ENCODE measurements at places on chromosomes 1 and 21. TPM values are rescaled to one million over a fixed set of nuclear protein-coding genes. Genes with fewer than 3 reads are reported as not detected.
A peak's percentile ranks its signal among the peaks of the same experiment; 100 is the strongest.

OR10Z1 gene
- not detected for total RNA-seq

DNA sequence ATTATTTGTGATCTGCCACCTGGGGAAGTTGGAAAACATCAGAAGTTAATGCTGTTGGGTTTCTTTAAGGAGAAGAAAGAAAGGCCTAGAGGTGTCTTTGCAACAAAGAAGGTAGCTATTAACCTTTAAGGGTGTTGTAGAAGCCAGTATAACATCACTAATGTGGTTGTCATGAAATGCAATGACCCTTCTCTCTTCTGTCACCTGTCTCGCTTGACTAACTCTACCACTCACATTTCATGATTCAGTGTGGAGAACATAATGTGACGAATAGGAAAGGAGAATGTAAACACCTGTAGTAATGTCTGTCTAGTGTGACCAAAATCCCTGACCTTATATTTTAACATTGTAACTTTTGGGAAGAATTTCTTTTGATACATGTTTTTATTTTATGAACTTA, 211.7 kb upstream of the UBE2U start:
- no peaks in the 10 kb centered on the region for H3K4me1 ChIP-seq
- no peak overlapping the region for H3K27ac ChIP-seq
- H3K36me3 ChIP-seq = no peaks in the 10 kb centered on the region
- no peaks in the 10 kb centered on the region for H3K27me3 ChIP-seq
- no peak overlapping the region for H3K4me3 ChIP-seq

DNA sequence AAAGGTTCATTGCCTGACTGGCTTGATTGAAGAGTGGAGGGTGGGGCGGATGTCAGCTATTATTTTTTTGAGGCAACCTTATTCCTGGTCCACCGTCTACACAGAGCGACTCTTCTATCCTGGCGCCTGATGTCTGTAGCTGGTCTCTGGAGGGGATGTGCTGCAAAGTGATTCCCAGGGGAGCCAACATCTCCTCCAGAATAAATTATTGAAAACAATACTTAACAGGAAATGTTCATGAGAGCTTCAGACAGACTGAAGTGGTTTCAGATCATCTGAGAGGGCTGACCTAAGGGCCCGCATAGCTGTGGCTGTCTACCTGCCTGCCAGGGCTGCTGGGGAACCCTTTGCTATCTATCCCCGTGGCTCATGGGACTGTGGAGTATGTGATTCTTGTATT, 66.7 kb downstream of the TEX35 start:
- no peak overlapping the region for H3K4me3 ChIP-seq
- H3K27me3 ChIP-seq = no peaks in the 10 kb centered on the region
- no peaks in the 10 kb centered on the region for H3K36me3 ChIP-seq
- no peak overlapping the region for H3K27ac ChIP-seq

LELP1 gene
- total RNA-seq = not detected

GRCh38 chr1:50779801-50780200, 180.3 kb downstream of the FAF1 start:
- H3K4me1 ChIP-seq = no peaks in the 10 kb centered on the region
- no peaks in the 10 kb centered on the region for H3K36me3 ChIP-seq
- no peak overlapping the region for H3K4me3 ChIP-seq
- DNase-seq = no peak

OLIG2 gene
- total RNA-seq = not detected

GRCh38 chr1:89608319-89608983, 24.5 kb upstream of the LRRC8C start:
- DNase-seq = no peak
- H3K27ac ChIP-seq = no peak overlapping the region
- H3K4me3 ChIP-seq = no peak overlapping the region
- no peaks in the 10 kb centered on the region for H3K4me1 ChIP-seq
- H3K27me3 ChIP-seq = no peaks in the 10 kb centered on the region

GRCh38 chr1:25020173-25020845, 90.2 kb upstream of the RUNX3 start:
- H3K4me1 ChIP-seq = peaks cover 28% of the 10 kb centered on the region
- H3K27ac ChIP-seq = peak overlapping the region; percentile 89
- H3K36me3 ChIP-seq = no peaks in the 10 kb centered on the region
- no peak overlapping the region for H3K4me3 ChIP-seq
- no peaks in the 10 kb centered on the region for H3K27me3 ChIP-seq

SELENBP1 gene
- total RNA-seq = not detected

- no peaks in the 10 kb centered on the region for H3K4me1 ChIP-seq
- H3K4me3 ChIP-seq = no peak overlapping the region
- no peaks in the 10 kb centered on the region for H3K27me3 ChIP-seq
- H3K27ac ChIP-seq = no peak overlapping the region
- no peak for DNase-seq
Measured at GRCh38 chr21:9838738-9839642, 682.4 kb upstream of the TPTE start.

ZC3H12A gene
- 4.8 TPM for total RNA-seq

APCS gene
- total RNA-seq = not detected

GRCh38 chr1:172390683-172391551, 29.6 kb upstream of the C1orf105 start:
- no peak overlapping the region for H3K27ac ChIP-seq
- H3K4me3 ChIP-seq = no peak overlapping the region
- H3K4me1 ChIP-seq = no peaks in the 10 kb centered on the region
- DNase-seq = no peak
- no peaks in the 10 kb centered on the region for H3K27me3 ChIP-seq

DNA sequence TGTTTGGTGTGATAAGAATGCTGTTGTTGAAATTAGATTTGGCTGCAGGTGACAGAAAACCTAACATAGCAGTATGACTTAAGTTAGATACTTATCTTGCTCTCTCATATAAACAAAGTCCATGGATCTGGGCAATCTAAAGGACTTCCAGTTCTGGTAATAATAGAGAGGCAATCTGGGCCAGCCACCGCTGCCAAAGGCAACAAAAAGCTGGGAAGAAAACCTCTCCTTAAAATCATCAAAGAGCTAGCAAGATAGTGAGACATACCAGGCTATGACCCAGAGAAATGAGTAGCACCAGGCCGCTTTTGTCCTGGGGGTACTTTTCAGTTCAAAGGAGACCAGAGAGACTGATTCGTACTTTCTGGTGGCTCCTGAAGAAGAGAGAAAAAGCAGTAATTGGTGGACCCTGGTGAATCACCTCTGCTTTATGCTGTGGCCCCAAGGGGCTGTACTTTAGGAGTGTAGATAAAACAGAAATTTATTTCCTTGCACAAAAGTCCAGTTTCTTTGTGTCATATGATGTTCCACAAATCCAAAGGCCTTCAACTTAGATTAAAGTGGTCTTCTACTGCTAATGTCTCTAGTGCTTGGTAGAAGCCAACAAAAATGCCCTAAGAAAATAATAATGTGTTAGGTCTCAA, 125.4 kb downstream of the TBX19 start:
- no peak for DNase-seq
- H3K27ac ChIP-seq = no peak overlapping the region
- no peaks in the 10 kb centered on the region for H3K36me3 ChIP-seq

All from A673 (cell line).